ENCODE measurements at places on chromosomes 4 and X.

DNA sequence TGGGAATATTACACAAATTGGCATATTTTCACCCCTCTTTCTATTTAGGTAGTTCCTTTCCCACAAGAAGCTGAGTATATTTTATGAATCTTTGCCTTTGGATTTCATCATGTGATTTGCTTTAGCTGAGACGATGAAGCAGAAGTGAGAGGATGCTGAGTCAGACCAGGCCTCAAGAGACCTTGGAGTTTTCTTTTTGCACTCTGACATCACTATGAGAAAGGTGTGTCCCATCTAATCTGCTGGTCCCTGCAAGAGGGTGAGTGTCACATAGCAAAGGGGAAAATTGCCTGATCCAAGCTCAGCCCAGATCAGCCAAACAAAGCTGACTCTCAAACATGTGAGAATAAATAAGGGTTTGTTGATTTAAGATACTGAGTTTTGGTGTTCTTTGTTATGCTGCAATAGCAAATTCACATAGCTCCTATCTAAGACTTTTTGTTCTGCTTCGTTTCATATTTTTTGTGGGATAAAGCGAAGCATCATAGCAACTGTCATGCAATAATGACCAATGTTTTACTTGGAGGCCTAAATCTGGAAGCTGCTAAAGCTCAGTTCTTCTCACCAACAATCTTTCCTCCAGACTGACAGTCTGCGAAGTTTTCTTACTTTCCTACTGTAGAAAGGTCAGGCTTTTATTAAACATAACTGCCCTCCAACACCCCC lies 176.9 kb downstream of the PDHA2 start:
- no peak for DNase-seq

- DNase-seq = no peak
These were observed 137.7 kb upstream of the RAPGEF2 start for GRCh38 chr4:158965226-158965625.

- no peak for DNase-seq
These were observed 607.8 kb downstream of the FSTL5 start for GRCh38 chr4:161555689-161556660.

- DNase-seq = no peak
These were observed 6.7 kb upstream of the WAS start for GRCh38 chrX:48676893-48677270.

DNA sequence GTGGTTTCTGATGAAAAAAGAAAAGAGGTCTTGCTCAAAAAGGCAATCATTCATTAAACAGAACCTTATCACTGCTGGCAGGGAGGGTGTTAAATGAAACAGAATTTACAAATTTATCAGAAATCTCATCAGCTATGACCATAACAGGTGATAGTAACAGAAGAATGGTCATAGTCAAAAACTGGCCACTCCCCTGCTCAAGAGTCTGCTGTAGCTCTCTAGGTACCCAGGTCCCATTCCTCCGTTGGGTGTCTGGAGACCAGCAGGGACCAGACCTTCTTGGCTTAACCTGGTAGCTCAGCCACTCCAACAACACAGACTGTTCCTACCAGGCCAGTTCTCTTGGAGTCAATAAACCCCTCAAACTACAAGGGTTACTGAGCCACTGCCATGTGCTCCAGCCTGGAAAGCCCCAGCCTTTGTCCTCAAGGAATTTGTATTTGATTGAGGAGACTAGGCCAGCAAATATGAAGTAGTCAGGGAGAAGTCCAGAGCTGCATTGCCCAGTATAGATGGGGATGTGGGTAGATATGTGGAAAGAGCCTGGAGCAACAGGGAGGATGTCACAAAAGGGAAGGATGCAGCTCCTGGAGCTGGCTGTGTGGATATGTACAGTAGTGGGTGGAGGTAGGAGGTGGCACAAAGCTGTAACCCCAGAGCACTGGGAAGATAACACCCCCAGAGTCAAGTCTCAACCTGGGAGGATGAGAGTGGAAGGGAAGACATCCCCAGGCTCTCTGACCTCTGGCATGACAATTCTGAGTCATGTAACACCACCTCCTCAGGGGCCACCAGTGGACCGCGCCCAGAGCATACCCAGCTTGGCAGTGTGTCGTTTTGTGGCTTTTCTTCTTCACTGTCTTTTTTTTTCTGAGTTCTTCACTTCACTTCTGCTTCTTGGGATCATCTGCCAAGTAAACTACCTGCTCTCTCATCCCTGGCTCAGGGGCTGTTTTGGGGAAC lies 21.9 kb downstream of the RASL11B start:
- DNase-seq = no peak

GRCh38 chr4:182604161-182604622 lies 313.0 kb downstream of the DCTD start:
- peak; percentile 17 for DNase-seq

DNA sequence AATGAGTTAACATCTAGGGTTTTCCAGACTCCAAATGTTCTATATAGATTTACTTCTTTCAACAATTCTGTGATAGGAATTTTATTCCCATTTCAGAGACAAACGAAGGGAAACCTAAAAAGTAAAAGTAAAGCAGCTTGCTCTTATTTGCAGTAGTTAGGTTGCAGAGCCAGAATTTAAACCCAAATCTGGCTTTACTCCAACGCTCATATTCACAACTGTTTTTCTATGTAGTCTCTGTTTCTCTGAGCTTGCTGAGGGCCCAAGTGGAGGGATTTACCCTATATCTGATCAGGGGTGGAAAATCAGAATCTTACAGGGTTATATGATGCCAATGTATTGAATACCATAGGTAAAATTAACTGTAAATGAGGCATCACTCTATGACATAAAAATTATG lies 599.1 kb upstream of the GRIA3 start:
- no peak for DNase-seq

GRCh38 chr4:67397931-67398330 lies 147.4 kb downstream of the CENPC start:
- no peak for DNase-seq

Measured in NCI-H1105 (cell line).